ENCODE measurements at places on chromosomes 13 and 19.
A peak's percentile ranks its signal among the peaks of the same experiment; 100 is the strongest.

GRCh38 chr19:2171349-2172145, 7.8 kb downstream of the DOT1L start:
- peak; percentile 63 for DNase-seq

- DNase-seq = no peak
These were observed 335.7 kb downstream of the RFC3 start for GRCh38 chr13:34153428-34154180.

DNA sequence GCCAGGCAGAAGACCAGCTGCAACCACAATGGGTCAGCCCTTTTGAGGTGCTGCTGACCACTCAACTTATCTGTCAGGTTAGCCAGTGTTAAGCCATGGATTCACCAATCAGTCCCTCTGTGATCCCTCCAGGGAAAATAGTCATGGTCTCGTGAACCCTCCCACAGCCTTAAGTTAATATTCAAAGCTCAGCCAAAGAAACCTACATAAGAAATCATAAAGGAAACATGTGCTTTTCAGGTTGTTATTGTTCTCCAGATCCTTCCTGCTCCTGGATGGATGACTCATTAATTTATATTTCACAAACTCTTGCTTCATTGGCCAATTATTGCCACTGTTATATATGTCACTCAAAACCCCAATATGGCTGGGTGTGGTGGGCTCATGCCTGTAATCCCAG, 161.9 kb downstream of the B3GLCT start:
- DNase-seq = no peak

- no peak for DNase-seq
These were observed 473 bp upstream of the ITM2B start for GRCh38 chr13:48232420-48233045.

GRCh38 chr19:1921326-1921725, 16.1 kb downstream of the ADAT3 start:
- no peak for DNase-seq

- DNase-seq = no peak
These were observed 101.8 kb upstream of the MBNL2 start for GRCh38 chr13:97120346-97120745.

DNA sequence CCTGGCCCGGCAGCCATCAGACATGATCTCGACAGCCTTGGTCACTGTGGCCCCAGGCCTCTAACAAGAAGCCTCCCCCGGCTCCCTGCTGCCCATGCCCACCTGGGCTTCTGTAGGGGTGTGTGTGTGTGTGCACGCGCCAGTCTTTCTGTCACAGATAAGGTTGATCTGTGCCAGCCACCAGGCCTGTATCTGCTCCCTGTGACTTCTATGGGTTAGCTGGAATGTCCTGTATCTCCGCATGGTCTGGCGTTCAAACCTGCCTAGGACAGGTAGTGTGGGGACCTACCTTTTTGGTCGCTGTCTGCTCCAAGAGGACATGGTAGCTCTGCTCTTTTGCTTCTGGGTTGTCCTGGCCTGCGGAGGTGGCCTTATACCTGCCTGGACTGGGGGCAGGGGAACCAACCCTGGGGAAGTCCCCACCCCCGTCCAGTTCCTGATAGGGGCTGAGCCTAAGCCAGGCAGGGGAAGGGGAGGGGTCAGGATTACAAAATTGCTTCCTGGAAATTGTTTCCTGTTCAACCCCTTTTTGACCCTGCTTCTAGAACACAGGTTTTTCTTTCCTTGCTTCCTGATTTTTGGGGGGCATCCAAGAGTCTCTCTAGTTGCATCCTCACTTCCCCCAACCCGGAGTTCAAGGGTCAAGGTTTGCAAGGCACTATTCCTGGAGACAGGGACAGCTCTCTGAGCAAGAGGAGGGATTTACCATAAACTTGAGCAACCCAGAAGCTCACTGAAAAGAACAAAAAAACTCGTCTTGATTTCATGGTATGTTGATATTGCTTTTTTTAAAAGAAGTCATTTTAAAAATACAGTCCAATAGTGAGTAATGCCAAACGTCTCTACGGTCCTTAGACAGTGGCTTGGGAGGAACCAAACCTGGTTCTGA, at the start of gene LRG1:
Gene LRG1 (minus strand): TSS at position 344 of the 889 bp plus-strand sequence. CDS start 23 bp downstream, at position 321.
- peak; percentile 25 for DNase-seq

DNA sequence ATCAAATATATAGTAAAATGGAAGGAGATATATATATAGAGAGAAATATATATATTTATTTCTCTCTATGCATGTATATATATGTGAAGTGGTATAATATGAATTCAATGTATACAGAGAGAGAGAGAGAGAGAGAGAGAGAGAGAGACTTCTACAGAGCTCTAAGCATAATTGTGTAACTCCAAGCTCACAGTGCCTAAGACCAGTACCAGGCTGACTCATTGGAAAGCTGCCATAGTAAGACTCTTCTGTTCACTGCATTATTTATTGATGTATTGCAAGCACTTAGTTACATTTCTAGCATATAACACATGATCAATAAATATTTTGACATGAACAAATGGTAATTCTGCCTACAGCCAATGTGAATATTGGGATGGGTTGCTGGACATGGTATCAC, 1734.7 kb downstream of the SLITRK1 start:
- no peak for DNase-seq

- DNase-seq = no peak
These were observed 64.8 kb upstream of the XPO4 start for GRCh38 chr13:20967340-20967739.

DNA sequence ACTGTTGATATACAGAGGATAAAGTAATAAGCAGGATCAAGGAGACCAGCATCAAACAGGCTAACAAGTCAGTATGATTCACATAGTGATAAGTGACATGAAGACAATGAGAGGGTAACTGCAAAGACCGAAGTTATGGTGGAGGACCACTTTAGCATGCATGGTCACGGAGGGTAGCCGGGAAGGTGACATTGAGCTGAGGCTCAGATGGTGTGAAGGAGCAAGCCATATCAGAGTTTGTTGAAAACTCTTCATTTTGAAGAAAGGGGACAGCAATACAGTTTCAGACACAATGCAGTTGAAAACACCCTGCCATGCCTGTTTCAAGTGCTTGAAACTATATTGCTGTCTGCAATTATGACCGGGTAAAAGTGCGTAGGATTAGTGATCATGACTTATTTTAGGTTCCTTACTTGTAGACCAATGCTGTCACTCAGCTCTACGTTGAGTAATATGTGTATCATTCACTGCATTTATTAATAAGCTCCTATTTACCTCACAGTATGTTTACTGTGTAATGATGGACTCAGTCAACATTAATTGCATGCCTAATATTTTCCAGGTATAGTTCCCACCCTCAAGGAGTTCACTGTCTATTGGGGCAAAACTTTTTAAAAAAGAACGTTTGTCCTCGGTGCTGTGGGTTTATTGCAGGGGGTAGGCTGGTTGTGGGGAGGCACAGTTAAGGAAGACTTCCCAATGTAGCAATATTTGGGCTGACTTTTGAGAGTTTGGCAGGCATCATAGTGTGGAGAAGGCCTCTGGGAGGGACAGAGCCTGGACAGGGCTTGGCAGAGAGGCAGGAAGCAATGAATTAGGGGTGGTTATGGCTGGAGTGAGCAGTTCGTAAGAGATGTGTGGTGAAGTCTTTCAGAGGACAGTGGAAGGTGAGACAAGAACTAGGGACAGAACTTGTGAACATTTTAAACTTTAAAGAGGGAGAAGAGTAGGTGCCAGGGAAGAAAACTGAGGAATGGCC, 3.2 kb downstream of the UBAC2 start:
- peak; percentile 45 for DNase-seq

- no peak for DNase-seq
These were observed 10.7 kb downstream of the VSIG10L start for GRCh38 chr19:51331193-51331592.

GRCh38 chr13:100131863-100132574, 43.1 kb downstream of the PCCA start:
- DNase-seq = peak; percentile 43

- no peak for DNase-seq
These were observed 505.6 kb downstream of the MYO16 start for GRCh38 chr13:109135018-109135417.

DNA sequence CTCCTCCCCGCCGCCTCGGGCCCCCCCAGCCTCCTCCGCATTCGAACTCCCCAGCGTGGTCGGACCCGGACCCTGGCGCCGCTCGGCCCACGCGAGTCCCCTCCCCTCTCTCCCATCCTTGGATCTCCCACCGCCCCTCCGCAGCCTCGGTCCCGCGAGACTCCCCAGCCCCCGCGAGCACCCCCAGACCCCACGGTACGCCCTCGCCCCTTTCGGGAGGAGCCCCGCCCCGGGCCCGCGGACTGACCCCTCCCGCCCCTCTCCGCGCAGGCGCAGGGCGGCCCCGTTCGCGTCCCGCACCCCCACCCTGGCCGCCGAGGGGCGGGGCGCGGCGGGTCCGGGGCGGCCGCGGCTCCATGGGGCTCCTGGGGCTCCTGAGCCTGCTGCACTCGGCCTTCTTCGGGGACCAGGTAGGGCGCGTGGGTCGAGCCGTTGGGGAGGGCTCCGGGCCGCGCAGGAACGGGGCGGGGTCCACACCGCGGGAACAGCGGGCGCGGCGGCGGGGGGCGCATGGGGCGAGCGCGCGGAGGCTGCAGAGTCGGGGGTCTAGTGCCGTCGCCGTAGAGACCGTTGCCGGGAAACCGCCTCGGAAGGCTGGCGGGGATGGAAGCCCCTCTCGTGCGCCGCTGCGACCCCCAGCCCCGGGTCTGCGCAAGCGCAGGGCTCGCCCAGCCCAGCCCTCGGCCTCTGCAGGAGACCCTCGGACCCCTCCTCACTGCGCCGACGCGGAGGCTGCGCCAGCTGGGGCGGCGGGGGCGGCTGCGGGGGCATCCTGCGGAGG, 3.8 kb upstream of the APC2 start:
- no peak for DNase-seq

- no peak for DNase-seq
These were observed 96.7 kb upstream of the CLDN10 start for GRCh38 chr13:95455782-95456181.

DNA sequence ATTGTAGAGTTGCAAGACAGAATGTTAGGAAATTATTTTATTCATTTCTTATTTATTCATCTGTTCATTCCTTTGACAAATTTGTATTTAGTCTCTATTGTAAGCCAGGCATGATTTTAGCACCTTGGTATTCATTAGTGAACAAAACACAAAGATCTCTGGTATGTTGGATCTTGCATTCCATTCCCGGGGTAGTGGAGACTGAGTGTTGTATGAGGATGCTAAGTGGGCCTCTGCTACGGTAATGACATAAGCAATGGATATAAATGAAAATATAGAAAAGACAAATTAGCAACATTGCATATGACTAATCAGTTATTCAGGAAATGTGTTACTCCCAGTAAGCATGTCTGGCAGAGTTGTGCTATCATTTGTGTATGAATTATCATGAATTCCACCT, 449.3 kb downstream of the PCDH17 start:
- no peak for DNase-seq

DNA sequence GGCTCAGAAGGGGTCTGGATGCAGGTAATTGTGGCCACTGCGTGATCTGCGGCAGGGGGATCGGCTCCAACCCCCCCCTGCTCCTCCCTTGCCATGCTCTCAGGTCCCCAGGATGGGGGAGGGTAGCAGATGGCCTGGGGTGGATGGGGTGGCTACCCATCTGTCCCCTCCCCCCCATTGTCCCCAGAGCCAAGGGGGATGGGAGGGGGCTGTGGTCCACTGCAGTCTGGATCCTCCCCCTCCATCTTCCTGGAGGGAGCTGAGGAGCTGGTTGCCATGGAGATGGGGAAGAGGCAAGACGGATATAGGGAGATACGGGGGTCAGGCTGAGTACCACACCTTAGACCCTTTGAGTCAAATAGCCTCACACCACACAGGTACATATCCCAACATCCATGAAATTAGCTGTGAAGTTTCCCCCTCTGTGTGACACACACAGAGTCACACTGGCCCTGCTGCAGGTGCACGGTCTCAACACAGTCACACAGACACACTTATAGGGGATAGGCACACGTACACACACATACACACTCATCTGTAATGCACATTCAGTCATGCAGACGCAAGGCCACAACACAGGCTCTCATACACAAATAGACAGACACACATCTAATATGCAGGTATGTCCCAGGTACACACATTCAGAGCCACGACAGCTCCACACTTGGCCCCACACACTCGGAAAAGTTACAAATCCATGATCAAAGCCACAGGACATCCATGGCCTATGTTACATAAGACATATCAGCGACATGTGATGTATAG, 1.8 kb upstream of the NOVA2 start:
- DNase-seq = no peak

DNA sequence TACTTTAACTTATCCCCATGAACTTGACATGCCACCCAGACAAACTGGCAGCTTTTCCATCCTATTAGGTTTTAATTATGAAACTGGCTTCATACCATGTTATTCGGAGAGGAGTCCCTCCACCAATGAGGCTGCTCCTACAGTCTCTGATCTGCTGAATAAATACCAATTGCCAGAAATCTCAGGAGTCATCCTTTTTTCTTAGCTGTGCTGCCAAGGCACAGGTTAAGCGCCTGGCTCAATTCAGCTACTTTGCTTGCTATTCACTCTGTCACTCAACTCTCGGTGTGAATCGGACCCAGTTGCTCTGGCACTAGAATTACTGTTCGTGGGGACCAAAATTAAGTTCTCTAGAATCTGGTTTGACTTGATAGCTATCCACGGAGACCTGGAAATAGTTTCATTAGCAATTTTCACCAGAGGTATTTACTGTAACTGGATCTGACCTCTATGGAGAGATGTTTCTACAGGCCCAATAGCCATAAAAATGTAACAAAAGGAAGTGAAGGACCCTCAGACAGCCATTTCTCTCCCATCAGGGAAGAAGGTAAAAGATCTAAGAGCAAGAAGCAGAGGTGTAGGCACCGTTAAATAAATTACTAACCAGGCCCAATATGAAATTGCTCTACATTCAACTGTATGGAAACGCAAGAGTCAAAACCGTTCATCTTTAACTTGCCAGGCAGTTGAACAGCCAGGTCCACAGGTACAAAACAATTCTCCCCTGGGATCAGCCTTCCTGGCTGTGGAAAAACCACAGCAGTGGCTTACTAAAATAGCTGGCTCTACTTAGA, 5.4 kb downstream of the ZC3H4 start:
- DNase-seq = peak; percentile 37

GRCh38 chr13:33859691-33860303, 41.8 kb downstream of the RFC3 start:
- DNase-seq = no peak

DNA sequence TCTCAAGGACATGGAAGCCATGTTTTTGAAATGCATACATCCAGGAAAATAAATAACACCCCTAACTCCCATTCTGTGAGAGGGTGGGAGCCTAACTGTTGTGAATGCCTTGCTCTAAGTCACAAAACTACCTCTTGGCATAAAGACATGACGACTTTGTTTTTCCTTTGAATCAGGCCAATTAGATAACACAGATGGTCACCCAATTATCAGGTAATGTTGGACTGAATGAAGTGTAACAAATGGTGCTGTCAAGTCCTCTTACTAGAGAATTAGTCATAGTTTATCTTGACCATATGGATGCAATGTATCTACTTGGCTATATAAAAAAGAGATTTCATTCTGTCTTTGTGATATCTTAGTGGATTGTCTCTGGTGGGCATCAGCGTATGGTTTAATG, 553.6 kb upstream of the ATXN8OS start:
- no peak for DNase-seq

GRCh38 chr19:45763691-45764294, 5.3 kb downstream of the SIX5 start:
- no peak for DNase-seq

Data from activated CD4-positive, alpha-beta T cell treated with anti-CD3 and anti-CD28 coated beads, Interleukin-2, Interleukin-6, amounts not matched to agents 100 ng/mL and 50 ng/mL, durations not matched to agents 16 hours and 8 hours (primary cell).